ENCODE measurements at places on chromosomes 2 and 18. TPM values are rescaled to one million over a fixed set of nuclear protein-coding genes. Genes with fewer than 3 reads are reported as not detected.

The EDAR gene
- 0.69 TPM for total RNA-seq

The ARHGEF33 gene
- 4.7 TPM for total RNA-seq

The UGP2 gene
- total RNA-seq, result 90.0 TPM

DNA sequence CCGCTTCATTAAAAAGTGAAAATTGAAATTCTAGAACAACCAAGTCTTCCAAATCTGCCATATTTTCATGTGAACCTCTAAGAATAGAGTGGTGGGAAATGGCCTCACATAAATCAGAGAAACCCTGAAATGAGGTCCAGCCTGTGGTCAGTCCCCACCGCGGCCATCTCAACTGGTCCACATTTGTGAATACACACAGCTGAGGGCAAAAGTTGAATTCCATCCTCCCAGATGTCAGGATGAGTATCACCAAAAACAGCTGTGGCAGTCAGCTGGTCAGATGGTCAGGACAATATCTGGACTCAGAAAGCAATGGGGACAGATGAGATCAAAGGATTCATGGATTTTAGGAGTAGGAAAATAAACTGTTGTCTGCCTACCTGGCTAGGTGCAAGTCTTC is 219.4 kb upstream of the NCKAP5 start:
- DNase-seq, result no peak

The RAB6D gene
- 3.3 TPM for total RNA-seq

The ZSWIM2 gene
- 0.20 TPM for total RNA-seq

The SCYGR4 gene
- total RNA-seq, result not detected

- no peak for DNase-seq
Measured at GRCh38 chr2:144261966-144262365, 258.0 kb downstream of the ZEB2 start.

GRCh38 chr18:26703170-26703930 is 155.0 kb upstream of the KCTD1 start:
- DNase-seq, result no peak

The TSN gene
- 50.1 TPM for total RNA-seq

DNA sequence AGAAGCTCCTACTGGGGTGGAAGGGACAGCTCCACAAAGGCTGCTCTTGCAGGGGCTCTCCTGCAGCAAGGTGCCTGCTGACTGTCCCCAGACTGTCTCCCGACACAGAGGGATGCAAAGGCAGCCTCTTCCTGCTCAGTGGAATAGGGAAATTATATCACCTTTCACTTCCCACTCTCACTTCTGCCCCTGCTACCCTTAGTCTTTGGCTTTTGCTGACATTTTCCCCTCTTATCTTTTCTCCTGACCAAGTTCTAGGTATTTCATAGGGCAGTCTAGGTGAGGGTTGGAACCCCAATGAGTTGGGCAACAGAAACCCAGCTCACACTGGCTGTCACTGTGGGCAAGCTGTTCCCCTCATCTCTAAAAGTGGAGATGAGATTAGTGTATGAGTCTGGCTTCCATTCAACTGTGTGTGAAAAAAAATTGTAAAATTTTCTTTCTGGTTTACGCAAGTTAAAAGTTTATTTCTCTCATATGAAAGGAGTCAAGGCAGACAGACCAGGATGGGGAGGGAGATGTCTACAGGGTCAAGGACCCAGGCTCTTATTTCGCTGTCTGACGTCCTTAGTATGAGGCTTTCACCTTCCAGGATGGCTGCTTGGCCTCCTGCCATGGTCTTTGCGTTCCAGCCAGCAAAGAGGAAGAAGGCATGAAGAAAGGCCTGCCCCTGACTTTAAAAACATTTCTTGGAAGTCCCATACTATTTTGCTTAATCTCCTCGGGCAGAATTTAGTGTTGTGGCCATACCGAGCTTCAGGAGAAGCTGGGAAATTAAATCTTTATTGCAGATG is 7.5 kb upstream of the MOCOS start:
- DNase-seq, result no peak

The CD302 gene
- total RNA-seq, result 21.9 TPM

DNA sequence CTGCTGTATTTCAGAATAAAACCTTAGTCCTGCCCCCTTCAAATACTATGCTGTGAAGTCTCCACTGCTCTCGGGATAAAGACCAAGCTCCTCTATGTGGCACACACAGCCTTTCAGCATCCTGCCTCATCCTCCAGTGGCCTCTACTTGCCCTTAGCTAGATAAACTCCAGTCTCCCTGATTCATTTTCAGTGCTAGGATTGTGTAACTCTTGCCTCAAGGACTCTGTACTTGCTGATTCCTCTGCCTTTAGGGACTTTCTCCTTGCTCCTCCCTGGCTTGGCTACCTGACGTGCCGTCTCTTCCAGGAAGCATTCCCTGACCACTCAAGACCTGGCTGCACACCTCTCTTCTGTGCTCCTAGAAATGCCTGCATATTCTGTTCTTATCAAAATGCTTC is 416.7 kb downstream of the MTX2 start:
- DNase-seq, result no peak

The SCN3A gene
- total RNA-seq, result 25.4 TPM

GRCh38 chr2:223029287-223029686 is 22.7 kb upstream of the KCNE4 start:
- DNase-seq, result no peak

GRCh38 chr2:118548880-118549488 is 298.5 kb downstream of the EN1 start:
- DNase-seq, result no peak

DNA sequence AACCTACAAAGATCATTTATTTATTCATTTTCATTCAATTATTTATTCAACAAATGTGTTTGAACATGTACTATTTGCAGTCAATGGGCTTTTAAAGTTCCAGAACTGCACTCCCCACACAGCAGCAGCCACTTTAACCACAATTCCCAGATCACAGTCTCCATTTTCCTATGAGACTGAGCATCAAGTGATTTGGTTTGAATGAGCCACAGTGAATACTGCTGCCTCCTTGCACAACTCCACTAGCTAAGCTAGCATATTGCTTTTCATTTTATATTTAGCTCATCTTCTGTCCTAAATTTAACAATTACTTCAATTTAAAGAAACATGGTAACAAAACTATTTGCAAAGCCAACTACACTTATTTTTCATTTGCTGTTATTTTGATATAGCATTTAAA is 353.4 kb upstream of the VRK2 start:
- no peak for DNase-seq

- DNase-seq, result no peak
Measured at GRCh38 chr18:8450013-8450412, 159.2 kb upstream of the RAB12 start.

The SCN7A gene
- total RNA-seq, result 125 TPM

The NEU4 gene
- 1.2 TPM for total RNA-seq

The ACVR1C gene
- 0.61 TPM for total RNA-seq

DNA sequence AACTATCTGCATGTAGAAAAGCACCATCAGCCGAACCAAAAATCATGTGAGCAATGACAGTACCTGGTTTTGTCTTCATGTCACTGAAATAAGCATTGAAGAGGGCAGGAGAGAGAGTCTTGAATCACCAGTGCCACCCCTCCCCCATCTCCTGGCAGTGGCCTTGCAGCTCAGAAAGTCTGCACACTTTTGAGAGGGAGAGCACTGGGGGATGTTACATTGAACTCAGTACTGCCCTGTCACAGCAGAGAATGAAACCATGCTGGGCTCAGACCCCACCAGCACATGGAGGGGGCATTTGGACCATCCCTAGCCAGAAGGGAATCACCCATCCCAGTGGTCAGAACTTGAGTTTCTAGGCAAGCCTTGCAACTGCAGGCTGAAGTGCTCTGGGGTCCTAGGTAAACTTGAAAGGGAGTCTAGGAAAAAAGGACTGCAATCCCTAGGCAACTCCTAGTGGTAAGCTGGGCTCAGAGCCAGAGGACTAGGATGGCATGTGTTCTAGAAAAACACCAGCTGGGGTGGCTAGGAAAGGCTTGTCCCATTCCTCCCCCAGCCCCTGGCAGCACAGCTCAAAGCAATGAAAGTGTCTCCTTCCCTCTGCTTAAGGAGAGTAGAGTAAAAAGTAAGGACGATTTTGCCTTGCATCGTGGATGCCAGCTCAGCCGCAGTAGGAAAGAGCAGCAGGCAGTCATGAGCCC is 259.9 kb upstream of the MYT1L start:
- no peak for DNase-seq

DNA sequence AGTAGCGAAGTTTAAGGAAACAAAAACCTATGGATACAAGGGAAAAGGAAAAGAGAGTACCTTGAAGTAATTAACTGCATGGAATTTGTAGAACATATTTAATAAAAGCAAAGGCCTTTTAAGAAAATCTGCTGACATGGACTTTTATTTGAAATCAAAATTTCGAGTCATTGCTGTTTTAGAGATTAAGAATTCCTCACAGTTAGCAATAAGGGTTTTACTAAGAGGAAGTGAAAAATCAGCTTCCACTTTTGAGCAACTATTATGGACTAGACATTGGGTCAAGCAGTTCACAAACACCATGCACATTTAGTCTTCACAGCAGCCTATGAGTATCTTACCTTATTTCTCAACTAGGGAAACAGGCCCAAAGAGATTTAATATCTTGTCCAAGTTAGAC is 876.3 kb downstream of the BCL11A start:
- DNase-seq, result no peak

The MYO7B gene
- total RNA-seq, result 1.8 TPM

- no peak for DNase-seq
Measured at GRCh38 chr2:43326101-43326825, 99.9 kb upstream of the ZFP36L2 start.

GRCh38 chr2:47460766-47461165 is 57.8 kb downstream of the MSH2 start:
- DNase-seq, result no peak

DNA sequence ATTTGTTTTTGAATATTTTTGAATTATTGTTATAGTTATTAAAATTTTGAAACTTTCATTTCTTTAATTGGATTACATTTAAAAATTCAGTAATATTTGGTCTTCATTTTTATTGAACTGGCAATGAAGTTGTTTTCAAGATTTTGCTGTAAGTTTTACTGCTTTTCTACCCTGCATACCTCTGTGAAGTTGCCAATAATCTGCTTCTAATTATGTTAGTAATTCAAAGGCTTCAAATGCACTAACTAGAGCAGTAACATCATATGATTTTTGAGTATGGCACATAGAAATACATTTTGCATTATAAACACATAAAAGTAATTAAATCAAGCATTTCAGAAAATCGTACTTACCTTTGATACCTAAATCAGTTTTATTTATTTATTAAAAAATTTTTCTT is 40.3 kb upstream of the FAM171B start:
- no peak for DNase-seq

DNA sequence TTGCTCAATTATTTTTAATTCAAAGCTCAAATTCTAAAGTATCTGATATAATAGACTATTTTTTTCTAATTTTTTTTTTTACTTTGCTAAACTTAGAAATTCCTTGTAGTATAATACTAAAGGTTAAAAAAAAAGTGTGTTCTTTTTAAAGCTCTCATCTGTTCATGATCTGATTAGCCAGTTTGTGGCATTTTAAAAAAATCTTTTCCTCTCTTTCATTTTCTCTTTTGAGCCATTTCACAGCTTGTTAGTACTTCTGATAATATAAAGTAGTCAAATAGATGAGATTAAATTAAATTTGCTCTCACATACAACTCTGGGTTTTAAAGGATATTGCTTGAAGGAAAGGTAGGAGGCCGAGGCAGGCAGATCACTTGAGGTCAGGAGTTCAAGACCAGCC is 40.7 kb upstream of the NEMP2 start:
- no peak for DNase-seq

The FBXO15 gene
- total RNA-seq, result 6.5 TPM

- DNase-seq, result no peak
Measured at GRCh38 chr2:11582612-11582861, 48.7 kb downstream of the GREB1 start.

GRCh38 chr2:209976698-209977385 is 25.6 kb upstream of the RPE start:
- no peak for DNase-seq

DNA sequence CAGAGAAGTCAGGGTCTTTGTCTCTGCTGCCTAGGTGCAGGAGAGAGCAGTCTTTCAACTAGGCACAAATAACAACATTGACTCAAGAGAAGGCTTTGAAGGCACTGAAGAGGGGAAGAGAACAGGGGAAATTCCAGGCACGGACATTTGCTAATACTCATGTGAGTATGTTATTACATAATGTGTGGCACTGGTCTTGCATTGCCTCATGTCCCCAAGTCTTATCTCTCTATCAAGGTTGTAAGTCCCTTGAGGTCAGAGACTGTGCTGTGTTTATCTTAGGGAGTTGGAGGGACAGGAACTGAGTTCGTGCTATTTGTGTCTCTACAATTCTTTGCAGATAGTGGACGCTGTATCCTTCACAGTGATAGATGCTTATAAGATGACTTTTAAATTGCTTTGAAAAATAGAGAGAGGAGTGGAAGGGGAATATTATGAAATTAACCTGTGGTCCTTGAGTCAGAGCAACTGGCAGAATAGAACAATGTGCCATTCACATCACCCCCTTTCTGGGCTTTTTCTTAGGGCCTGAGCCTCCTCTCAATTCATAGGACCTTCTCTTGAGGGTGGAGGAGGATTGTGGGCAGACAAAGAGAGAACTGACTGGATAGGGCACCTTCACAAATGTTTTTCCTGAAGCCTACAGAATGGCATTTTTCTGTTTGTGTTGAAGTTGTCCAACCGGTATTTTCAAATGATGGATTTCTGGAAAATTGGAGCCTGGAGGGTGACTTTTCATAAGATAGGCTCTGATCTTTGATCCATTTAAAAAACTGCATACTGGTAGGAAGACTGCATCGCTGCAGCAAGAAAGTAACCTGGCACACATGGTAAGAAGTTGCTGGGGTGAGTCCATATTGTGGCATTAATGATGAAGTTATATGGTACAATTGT is 96.6 kb upstream of the CXCR4 start:
- DNase-seq, result no peak

DNA sequence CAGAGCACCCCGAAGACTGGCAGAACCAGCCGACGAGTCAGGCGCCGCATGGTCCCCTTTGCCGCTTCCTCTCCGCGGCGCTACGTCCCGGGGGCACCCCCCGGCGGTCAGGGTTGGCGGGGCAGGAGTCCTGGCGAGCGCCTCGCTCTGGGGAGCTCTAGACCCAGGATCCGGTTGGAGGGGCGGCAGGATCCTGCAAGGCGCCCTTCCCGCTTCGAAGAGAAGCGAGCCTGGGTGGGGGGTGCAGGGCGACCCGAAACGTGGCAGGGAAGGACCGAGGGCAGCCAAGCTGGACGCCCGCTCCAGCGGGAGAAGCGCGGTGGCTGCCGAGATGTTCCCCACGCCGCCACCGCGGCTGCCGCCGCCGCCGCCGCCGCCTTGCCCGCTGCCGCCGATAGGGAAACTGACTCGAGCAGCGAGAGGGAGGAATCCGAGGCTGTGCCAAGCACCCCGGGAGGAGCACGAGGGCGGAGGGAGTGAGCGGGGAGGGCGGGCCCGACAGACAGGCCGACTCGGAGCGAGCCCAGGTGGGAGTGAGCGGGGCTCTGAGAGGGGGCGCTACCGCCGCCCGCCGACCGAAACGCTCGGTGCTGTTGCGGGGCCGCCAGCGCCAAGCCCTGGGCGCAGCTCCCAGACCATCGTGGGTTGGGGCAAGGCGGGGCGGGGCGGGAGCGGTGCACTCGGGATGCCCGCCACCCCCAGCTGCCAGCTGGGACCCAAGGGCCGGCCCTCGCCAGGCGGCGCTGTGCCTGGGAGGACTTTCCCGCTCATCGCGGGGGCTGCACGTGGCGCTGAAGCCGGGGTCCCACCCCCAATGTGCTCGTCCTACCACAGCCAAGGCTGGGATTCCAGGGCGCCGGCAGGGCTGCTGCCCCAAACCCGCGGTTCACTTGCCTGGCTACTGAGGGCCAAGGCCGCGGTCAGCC is at the start of gene GALNT14:
TSS of gene GALNT14 (minus strand) at position 404 of the 926 bp plus-strand sequence. CDS start at position 50, 354 bp downstream.
- no peak for DNase-seq

Measured in spinal cord (tissue), 10 donors.